PC-9 (cell line): ENCODE measurements at places on chromosomes 6 and 20.
A peak's percentile ranks its signal among the peaks of the same experiment; 100 is the strongest.

GRCh38 chr6:118812970-118813369, 81.0 kb upstream of the ASF1A start:
- no peak for DNase-seq

DNA sequence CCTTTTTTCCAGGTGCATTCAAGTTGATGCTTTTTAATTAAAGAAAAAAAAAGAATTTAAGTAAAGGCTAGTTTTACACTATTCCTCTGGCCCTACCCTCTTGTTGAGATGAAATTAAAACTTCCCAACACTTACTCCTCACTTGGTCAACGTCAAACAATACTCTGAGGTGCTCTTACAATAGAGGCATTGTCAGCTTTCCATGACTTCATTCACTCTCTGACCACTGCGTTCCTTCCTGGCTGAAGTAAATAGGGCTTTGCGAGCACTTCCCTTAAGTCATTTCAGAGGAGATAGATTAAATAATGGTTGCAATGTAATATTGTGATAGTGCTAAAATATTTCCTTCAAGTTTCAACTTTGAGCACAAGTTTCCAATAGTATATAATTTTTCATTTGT, 229.8 kb upstream of the CEP162 start:
- no peak for DNase-seq

DNA sequence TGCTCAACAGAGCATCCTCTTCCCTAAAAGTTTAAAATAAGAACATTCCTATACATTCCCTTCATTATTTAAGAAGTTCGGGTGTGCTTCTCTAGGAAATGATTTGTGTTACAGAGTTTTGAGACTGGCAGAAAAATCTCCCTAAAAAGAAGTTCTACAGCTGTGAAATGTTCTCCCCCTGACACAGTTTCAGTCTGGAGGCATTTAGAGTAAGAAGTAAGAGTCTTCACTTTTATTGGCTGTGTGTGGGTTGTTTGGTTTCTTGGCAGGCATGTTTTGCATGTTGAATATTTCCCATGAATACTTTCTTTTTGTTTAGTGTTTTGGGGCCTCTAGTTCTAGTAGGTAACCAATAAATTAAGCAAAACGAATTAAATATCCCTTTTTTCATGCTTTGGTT, 195.9 kb downstream of the TENT5A start:
- no peak for DNase-seq

- peak; percentile 96 for DNase-seq
These were observed 13.1 kb upstream of the PBOV1 start for GRCh38 chr6:138231381-138231886.

DNA sequence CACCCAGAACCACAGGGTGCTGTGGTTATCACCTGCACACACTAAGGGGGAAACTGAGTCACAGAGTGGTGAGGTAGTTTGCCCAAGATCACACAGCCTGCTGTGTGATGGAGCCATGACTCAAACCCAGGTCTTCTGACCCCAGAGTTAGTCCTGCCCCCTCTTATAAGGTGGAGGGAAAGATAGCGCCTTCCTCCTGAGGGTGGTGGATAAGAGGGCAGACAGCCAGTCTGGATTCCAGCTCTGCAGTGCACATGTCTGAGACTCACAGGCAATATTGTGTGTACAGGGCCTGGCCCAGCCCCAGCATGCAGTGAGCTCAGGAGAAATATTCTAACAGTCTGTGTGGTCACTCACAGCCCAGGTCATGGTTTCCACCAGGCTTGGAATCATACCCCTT, 393.7 kb downstream of the CDH4 start:
- DNase-seq: no peak

- no peak for DNase-seq
These were observed 586.8 kb downstream of the RFPL4B start for GRCh38 chr6:112933947-112934346.

- no peak for DNase-seq
These were observed 251.5 kb downstream of the HIVEP2 start for GRCh38 chr6:142693441-142693840.

GRCh38 chr6:147459780-147460179, 48.7 kb upstream of the SAMD5 start:
- no peak for DNase-seq

DNA sequence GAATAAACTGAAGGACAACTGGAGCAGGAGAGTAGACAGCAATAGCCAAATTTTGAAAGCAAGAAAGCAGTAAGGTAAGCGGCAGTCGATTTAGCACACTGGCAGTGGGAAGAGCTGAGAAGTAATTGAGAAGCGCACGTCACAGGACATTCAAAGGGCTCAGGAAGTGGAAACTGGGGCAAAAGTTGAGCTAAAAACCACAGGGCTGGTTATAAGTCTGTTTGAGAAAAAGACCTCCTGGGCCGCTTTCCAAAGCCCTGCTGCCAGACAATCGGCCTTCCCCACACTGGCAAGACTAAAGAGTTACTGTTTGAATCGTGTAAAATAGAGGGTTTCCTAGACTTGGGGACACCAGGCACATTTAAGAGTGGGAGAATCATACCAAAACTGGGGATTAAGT, 161.4 kb downstream of the DNAH8 start:
- DNase-seq: no peak

- DNase-seq: no peak
These were observed 252.0 kb upstream of the HTR1E start for GRCh38 chr6:86685230-86685797.

DNA sequence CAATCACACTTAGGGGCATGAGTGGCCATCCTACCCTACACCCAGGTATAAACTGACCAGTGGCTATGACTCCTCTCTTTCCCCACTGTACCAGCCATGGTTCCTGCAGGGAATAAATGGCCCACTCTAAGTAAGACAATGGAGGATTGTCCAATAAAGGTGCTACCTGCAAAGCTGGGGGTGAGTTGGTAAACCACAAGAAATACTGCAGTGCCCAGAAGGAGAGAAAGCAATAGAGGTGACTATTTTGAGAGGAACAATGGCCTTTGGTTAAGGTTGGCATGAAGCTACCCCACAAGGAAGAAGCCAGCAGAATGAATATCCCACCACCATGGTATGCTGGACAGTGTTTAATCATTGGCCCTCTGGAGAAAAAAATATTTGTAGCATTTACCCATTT, 233.3 kb upstream of the ECI2 start:
- DNase-seq: no peak

DNA sequence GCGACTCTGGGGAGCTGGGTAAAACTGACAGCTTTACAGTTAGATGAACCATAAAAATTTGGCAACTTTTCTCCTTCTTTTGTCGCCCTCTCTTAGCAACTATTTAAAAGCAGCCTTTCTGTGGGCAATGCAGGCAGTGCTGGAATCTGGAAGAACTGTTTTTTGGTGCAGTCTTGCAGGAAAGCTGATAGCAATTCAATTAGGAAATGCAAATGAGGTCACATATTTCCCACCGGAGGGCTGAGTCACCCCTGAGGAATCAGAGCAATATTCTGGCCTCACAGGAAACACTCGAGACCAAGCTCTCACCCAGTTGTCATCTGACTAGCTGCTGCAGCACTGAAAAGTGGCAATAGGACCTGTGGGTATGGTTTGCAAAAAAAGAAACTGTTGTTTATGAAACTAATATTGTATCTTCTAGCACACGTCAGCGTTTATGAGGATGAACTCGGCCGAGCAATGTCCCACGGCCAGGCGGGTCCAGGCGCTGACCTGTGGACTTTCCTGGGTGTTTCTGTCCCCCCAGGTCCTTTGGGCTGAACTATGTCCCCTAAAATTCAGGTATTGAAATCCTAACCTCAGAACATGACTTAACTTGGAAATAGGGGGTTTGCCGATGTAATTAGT, 312.3 kb downstream of the TAF4 start:
- no peak for DNase-seq

GRCh38 chr6:12293931-12294807, 4.0 kb downstream of the EDN1 start:
- DNase-seq: peak; percentile 60

- DNase-seq: no peak
These were observed 160.4 kb downstream of the PACRG start for GRCh38 chr6:162887981-162888689.

DNA sequence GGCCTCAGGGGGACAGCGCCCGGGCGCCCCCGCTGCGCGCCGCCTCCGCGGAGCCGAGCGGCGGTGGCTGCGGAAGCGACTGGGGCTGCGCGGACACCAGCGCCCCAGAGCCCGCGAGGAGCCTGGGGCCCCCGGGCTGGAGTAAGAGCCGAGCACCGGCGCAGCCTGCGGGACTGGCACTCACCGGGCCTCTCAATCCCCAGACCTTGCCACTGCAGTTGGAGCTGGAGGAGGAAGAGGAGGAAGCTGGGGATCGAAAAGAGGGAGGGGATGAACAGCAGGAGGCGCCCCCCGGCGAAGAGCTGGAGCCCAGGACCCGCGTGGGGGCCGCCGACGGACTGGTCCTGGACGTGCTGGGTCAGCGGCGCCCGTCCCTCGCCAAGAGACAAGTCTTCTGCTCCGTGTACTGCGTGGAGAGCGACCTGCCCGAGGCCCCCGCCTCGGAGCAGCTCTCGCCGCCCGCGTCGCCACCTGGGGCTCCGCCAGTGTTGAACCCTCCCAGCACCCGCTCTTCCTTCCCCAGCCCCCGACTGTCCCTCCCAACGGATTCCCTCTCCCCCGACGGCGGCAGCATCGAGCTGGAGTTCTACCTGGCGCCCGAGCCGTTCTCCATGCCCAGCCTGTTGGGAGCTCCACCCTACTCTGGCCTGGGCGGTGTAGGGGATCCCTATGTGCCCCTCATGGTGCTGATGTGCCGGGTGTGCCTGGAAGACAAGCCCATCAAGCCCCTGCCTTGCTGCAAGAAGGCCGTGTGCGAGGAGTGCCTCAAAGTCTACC, 590 bp downstream of the RNF217 start:
- no peak for DNase-seq

DNA sequence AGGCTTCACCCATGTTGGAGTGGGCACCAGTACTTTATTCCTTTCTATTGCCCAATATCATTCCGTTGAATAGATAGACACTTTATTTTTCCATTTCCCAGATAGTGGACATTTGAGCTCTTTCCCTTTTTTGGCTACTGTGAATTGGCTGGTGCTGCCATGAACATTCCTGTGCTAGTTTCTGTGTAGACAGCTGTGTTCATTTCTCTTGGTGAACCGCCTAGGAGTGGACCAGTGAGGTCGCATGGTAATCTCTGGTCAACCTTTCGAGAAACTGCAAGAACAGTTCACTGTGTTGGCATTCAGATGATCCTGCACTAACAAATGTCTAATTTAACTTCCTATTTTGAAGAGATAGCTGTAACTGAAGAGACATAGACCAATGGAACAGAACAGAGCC, 58.6 kb downstream of the RAMACL start:
- DNase-seq: no peak

- DNase-seq: no peak
These were observed 20.9 kb downstream of the PTPRA start for GRCh38 chr20:2894221-2894620.

- DNase-seq: no peak
These were observed 56.6 kb downstream of the SYTL3 start for GRCh38 chr6:158706369-158706982.
